Activated CD4-positive, CD25-positive, alpha-beta regulatory T cell treated with anti-CD3 and anti-CD28 coated beads, Interleukin-2, amount 50 U/mL, for 16 hours (primary cell): ENCODE measurements at places on chromosomes 2 and 18.

GRCh38 chr2:310994-311393 is 23.1 kb upstream of the ALKAL2 start:
- DNase-seq: no peak

DNA sequence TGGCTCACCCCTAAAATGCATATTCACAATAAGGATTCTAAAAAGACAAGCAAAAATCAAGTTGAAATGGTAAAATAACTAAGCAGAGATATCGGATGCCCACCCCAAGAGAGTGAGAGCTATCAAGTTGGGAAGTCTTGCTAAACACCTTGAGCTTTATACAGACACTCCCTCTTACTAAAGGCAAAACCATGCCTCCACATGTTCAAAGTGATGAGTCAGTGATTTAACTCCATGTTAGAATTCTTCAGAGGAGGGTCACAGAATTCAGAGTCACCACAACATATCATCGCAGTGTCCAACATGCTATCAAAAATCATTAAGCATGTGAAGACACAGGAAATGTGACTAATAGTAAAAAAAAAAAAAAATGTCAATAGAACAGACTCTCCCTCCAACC is 20.6 kb upstream of the ST8SIA3 start:
- no peak for DNase-seq

- no peak for DNase-seq
Measured at GRCh38 chr2:180196419-180196977, 189.4 kb upstream of the CWC22 start.

GRCh38 chr2:69490486-69490885 is 53.3 kb upstream of the NFU1 start:
- peak; percentile 4 for DNase-seq

GRCh38 chr18:69365658-69366057 is 35.0 kb upstream of the DOK6 start:
- no peak for DNase-seq

DNA sequence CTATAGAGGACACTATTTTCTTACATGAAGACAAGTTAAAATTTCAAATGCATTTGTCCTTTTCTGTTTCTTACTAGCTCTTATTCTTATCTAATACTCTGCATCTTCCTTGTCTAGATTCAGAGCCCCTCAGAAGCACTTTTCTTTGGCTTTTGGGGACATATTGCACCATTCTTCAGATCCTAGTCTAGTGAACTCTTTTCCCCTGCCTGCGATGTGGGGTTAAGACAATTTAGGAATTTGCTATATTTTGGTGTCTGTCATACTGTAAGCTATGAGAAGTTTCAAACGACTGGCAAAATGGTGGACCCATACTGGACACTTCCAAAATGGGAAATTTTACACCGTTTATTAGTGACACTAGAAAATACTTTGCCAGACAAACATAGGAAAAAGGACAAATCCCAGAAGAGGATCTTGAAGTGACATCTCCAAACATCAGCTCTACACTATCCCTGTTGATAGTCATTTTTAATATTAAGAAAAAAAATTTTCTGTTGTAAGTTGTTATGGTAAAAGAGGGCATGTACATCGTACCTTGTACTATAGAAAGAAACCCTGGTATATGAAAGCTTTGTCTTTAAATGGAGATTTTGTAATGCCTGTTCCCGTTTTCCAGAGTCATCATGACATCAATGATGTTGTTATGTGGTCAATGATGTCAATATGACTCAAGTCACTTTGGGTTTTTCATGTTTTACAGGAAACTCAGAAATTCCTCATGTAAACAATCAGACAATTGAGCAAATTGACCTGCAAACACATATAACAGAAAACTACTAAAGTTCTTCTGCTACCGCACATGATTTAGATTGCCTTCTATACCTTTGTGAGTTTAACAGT is 4.4 kb upstream of the KYNU start:
- no peak for DNase-seq

- DNase-seq: no peak
Measured at GRCh38 chr2:125037135-125037653, 1012.1 kb downstream of the CNTNAP5 start.

DNA sequence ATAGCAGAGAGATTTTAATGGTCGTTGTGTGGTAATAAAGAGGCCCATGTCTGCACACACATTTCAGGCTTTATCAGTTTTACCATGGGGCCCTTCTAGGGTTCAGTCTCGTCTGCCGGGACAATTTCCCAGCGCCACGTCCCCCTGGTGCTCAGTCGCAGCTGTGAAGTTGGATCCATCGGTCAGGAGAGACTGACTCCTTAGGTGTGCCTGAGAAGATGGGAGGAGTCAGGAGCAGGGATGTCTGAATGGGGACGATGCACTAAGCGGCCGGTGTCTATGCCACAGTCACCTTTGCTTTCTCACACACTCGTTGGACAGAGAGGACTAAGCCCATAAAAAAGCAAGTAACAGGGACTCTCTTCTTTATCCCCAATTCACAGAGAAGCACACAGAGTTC is 71.4 kb downstream of the TWIST2 start:
- no peak for DNase-seq

GRCh38 chr2:16318051-16318450 is 347.6 kb downstream of the CYRIA start:
- no peak for DNase-seq

- no peak for DNase-seq
Measured at GRCh38 chr2:83579507-83579906, 879.6 kb downstream of the SUCLG1 start.

DNA sequence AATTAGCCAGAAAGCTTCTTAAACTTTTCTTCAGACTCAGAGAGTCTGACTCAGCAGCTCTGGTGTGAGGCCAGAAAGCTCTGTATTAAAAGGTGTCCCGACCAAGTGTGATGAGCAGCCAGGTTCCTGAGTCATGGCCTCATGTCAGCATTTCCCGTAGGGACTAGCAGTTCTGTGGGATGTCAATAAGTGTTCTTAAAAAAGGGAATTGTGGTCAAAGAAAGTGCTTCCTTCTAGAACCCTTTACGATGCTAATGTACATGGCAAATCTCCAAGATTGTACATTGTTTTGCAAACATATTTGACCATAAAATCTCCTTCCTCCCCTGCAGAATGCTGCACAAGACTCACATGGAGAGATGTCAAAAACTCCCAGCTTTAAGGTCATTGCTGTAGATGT is 80.1 kb downstream of the PLA2R1 start:
- no peak for DNase-seq

- no peak for DNase-seq
Measured at GRCh38 chr2:38702413-38702812, 36.5 kb downstream of the GALM start.

GRCh38 chr2:121165038-121165542 is 119.9 kb downstream of the TFCP2L1 start:
- no peak for DNase-seq

DNA sequence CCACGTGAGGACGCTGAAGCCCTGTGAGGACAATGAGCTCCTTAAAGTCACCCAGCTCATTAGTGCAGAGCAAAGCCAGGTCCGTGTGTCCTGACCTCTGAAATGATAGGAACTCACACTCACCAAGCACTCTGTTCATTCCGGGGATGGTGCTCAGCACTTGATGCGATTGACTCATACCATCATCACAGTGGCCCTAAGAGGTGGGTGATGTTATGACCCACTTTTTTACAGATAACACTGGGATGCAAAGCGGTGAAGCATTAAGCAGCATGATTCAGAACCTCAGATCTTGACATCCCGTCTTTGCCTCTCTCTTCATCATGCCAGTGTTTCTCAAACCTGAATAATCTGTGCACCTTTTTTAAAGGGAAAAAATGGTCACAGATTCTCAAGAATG is 234.8 kb downstream of the ALPK2 start:
- no peak for DNase-seq

DNA sequence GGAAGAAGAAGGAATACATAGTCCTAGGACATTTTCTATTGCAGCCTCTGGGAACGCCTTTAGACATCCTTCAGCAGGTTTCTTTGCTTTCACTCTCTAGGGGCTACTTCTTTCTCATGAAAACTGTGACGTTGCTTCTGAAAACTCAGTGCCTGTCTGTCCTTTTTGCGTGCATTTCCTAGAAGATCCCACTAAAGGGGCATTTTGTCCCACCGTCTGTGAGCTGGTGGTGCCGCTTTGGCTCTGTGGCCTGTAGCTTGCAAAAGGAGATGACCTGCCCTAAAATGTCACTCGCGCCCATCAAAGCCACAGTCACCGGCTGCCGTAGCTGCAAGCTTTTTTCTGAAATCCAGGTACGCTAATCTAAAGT is 579 bp downstream of the STAT4 start:
- no peak for DNase-seq

- no peak for DNase-seq
Measured at GRCh38 chr2:9975328-9975727, 23.8 kb downstream of the GRHL1 start.

GRCh38 chr2:182456784-182457183 is 29.9 kb upstream of the PDE1A start:
- DNase-seq: no peak

DNA sequence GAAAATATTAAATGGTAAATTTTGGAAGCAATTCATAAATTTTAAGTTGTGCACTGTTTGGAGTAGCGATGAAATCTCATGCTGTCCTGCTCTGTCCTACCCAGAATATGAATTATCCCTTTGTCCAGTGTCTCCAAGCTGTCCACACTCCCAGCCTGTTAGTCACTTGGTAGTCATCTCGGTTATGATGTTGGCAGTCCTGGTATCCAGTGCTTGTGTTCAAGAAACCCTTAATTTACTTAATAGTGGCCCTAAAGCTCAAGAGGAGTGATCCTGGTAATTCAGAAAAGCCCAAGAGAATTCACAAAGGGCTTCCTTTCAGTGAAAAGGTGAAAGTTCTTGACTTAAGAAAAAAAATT is 71.8 kb upstream of the STAM2 start:
- no peak for DNase-seq

- no peak for DNase-seq
Measured at GRCh38 chr2:217157581-217157980, 297.7 kb upstream of the TNP1 start.

GRCh38 chr2:119371111-119371510 is 4.3 kb downstream of the DBI start:
- DNase-seq: no peak

- DNase-seq: peak; percentile 56
Measured at GRCh38 chr2:60819155-60819862, 62.1 kb upstream of the REL start.

DNA sequence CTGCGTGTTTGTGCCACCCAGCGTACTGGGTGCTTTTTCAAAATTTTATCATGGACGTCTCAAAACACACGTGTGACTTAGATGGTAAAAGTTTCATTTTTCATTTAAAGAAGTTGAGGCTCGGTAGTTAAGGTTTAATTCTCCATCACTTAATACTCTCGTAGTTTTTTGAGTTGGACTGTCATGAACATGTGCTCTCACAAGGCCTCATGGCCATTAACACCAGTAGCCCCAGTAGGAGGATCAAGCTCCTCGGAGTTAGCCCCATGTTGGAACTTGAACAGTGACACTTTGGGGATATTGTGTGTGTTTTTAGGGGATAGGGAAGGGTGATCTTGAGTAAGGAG is 15.3 kb downstream of the NMUR1 start:
- no peak for DNase-seq

DNA sequence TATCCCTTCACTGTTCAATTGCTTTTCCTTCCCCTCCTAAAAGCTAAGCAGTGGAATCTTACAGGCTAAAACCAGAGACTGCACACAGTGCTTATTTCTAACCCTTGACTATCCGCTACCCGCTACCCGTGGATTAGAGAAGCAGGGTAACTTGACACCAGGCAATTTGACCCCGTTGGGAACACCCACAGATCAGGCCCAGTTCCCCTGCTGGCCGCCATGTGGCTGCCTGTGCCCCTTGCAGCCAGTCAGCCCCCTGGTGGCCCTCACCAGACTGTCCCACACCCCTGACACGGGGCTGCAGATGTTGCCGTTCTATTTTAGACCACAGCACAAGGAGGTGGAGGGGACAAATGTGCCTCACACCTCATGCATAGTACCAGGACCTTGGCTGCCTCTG is 74.8 kb downstream of the TXNL1 start:
- no peak for DNase-seq

DNA sequence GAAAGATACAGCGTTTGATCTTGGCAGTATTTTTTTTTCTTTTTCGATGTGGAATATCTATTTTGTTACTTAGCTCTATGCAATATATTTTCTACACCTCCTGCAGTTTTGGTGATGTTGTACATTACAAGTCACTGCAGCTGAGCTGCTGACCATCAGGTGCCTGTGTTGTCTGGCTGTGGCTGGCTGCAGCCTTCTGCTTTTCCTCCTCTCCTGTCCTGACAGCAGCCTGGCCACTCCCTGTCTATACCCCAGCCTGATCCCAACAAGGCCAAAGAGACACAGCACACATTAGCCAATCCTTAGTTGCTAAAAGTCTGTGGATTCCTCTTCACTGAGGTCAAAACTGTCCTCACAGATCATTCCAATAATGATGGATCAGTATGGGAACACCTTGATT is 222.3 kb downstream of the MYT1L start:
- DNase-seq: no peak

DNA sequence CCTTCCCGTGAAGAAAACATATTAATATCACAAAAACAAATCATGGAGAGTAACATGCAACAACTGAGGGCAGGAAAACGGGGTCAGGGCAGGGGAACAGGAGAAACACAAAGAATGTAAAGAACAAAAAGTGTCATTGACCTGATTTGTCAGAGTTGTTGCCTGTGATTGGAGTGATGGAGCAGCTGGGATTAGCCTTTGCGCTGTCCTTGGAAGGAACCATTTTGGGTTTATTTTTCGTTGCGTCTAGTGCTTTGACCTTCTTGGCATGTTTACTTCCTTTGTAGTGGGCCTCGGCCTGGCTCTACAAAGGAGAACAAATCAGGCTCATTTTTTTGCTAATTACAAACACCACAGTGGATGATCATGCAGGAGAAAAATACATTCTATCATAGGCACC is 218.5 kb upstream of the SESTD1 start:
- DNase-seq: no peak

GRCh38 chr2:3483227-3483985 is 35.9 kb downstream of the ADI1 start:
- no peak for DNase-seq

DNA sequence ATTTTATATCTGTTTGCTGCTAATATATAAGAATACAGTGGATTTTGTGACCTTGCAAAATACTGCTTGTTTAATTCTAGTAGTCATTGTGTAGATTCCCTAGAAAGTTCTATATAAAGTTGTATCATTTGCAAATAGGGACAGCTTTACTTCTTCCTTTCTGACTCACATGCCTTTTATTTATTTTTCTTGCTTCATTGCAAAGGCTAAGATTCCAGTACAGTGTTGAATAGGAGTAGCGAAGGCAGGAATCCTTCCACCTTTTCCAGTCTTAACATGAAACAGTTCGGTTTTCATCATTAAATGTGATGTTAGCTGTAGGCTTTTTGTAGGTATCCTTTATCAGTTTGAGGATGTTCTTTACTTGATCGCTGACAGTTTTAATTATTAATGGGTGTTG is 58.1 kb downstream of the DGKD start:
- DNase-seq: no peak

GRCh38 chr2:71620851-71621251 is 167.5 kb downstream of the DYSF start:
- DNase-seq: no peak

GRCh38 chr18:48715711-48716361 is 177.0 kb downstream of the CTIF start:
- no peak for DNase-seq
